ENCODE measurements at places on chromosomes 7 and 10. TPM values are rescaled to one million over a fixed set of nuclear protein-coding genes. Genes with fewer than 3 reads are reported as not detected.

Gene CDNF
- total RNA-seq, result 0.34 TPM

Gene OGDHL
- under 0.01 TPM for total RNA-seq

Gene C10orf71
- not detected for total RNA-seq

Gene CFAP58
- total RNA-seq, result 0.17 TPM

Gene GARIN1A
- 0.34 TPM for total RNA-seq

Gene GDF2
- total RNA-seq, result not detected

Gene CARD11
- total RNA-seq, result 0.84 TPM

Gene CFAP70
- under 0.01 TPM for total RNA-seq

Gene GIMAP4
- total RNA-seq, result not detected

Gene CLRN3
- total RNA-seq, result not detected

Gene CPA2
- not detected for total RNA-seq

Gene VGF
- total RNA-seq, result 1.7 TPM

Gene GALNT11
- 34.3 TPM for total RNA-seq

Gene SYNPO2L
- under 0.01 TPM for total RNA-seq

Gene TUBB8
- not detected for total RNA-seq

Gene TNKS2
- total RNA-seq, result 17.7 TPM

Gene PLEKHA1
- 9.8 TPM for total RNA-seq

Gene CDHR3
- 2.9 TPM for total RNA-seq

Gene TDRD1
- total RNA-seq, result not detected

Gene STYXL1
- total RNA-seq, result 73.5 TPM

Gene CTNNA3
- total RNA-seq, result not detected

Gene TSPAN12
- total RNA-seq, result 0.17 TPM

Gene ITGB8
- total RNA-seq, result 3.3 TPM

Gene BUD31
- 127 TPM for total RNA-seq

Gene PTPRN2
- total RNA-seq, result 0.74 TPM

Gene UNCX
- not detected for total RNA-seq

Gene CRTAC1
- not detected for total RNA-seq

Gene MEST
- total RNA-seq, result 82.5 TPM

Gene OR6V1
- total RNA-seq, result not detected
